Stimulated activated CD4-positive, alpha-beta T cell treated with anti-CD3 and anti-CD28 coated beads, Interleukin-2, amount 100 ng/mL, for 48 hours (primary cell): ENCODE measurements at places on chromosomes 7 and 10.

DNA sequence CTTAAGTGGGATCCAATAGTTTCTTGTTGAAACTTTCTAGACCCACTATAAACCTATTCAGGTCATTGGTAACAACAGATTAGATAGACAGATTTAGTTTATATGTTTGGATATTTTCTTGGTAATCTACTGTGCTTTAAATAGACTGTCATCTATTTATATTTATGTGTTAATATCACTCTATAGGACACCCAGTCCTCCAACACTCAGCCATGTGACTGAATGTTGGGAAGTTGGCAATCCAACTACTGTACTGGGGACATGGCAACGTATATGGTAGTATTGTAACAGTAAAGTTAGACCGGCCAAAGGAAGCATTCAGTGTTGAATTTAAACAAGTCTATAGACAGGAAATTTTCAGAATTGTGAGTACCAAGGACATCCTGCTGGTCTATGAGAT lies 42.6 kb upstream of the HECTD2 start:
- DNase-seq = no peak

DNA sequence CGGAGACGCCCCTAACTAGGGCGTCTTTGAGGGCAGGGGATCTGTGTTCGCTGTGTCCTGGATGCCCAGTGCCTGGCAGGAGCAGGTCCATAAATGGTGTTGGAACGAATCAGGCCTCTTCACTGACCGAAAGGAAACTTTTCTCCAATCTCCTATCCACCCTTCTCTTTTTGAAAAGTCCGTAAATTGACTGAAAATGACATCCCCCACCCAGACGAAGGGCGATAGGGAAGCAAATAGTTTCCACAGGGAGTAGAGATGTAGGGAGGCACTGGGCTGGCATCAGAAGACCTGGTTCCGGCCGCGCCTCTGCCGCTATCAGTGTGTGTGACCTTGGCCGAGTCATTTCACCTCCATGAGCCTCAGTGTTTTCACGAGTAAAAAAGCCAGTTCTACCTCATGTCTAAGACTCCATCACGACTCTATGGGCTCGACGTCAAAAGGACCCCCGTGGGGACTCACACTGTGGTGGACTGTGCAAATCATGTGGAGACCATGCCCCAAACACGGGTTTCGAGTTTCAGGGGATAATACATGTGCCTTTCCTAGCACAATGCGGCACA lies 497 bp upstream of the RAB11FIP2 start:
- DNase-seq = no peak

GRCh38 chr7:142917447-142917846 lies 16.1 kb downstream of the TRPV5 start:
- no peak for DNase-seq

DNA sequence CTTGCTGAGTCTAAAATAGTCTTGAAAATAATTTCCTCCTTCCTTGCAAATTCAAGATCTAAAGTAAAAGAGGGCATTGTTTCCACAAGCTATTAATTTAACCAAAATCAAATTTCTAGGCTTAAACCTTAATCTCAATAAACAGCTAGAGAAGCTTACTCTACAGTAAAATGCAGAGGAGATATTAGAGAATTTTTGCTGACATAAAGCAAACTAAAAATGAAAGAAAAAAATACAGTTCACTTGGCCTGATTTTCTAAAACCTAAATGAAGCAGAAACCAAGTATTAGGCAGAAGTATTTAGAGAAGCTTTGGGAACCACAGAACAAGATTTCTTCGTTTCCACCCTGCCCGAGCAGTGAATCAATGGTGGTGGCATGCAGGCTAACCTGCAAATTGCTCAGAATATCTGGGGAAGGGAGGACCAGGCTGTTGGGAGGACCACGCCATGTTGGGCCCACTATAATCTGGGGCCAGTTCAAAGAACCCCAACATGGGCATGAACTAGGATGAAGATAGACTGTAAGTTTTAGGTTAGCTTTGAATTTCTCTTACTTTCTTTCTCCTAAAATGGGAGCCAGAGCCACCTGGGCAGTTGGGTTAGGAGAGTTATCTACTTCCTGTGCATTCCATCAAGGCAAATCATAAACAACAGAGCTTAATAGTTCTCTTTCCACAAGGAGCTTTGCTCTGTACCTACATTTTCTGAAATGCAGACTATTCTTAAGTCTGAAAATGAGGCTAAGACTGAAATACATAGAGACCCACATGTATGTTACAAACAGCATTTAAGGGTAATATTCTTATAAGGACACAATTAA lies 4.1 kb downstream of the LAMB1 start:
- no peak for DNase-seq
